GM18507 (cell line): ENCODE measurements at places on chromosomes 1 and 21.

GRCh38 chr1:26861889-26862378 is 1.0 kb upstream of the SFN start:
- no peak for DNase-seq

- DNase-seq, result no peak
Observed at GRCh38 chr1:19725606-19726005, 60.9 kb downstream of the HTR6 start.

GRCh38 chr1:146051452-146051851 is 29.9 kb upstream of the HJV start:
- no peak for DNase-seq

DNA sequence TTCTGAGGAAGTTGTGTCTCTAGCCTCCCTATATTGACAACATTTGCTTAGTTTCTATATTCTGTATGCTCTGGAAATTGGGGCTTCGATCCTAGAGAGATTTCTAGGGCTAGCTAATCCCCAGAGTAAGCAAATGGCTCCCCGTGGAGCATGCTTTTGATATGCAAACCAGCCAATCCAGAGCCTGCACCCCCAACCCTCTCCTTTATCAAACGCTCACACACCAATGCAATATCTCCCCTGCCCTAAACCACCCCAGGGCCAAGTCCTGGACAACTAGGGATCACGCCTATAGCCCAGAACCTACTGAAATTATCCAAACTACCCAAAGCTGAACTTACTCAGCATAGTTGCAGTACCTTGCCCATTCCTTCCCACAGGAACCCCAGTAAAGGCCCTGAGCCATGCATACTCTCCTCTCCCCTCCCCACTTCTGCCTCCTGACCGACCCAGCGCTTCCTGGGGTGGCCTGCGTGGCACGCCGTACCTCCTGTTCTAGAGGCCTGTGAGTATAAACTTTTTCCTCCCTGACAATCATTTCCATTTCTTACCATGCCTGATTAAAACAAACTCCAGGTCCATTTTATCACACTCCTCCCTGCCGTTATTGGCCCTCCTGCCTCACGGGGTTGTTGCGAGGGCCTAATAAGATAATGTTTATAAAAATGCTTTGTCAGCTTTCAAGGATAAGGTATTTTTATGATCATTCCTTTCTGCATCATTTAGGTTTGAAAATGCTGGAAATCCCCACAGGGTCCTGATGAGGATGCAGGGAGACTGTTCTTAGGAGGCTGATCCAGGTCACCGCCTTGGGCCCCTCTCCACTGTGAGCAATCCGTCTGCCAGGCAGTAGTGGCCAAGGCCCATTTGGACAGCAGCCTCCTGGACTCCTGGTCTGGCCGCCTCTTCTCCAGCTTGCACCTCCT is 102.7 kb downstream of the TENT5C start:
- no peak for DNase-seq

GRCh38 chr21:37101384-37101783 is 28.3 kb downstream of the TTC3 start:
- DNase-seq, result no peak

DNA sequence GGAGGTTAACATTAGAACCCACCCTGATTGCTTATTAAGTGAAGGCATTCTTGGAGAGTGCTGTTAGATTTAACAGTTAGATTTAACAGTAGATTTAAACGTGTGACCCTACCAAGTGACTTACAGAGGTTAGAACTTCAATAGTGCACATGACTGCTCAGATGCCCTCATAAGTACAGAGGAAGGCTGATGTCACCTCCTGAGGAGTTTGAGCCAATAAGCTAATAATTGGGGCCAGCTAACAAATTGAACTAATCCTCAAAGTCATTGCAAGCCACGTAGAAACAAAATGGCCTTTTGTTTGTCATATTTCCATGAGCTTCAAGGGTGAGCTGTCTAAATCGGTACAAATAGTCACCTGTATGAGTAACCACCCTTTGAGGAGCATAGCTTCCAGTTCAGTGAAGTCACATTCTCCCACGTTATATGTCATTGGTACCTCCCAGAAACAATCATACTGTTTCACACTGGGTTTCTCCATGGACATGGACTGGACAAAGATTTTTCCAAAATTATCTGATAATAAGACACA is 11.7 kb downstream of the AVPR1B start:
- no peak for DNase-seq

- DNase-seq, result no peak
Observed at GRCh38 chr1:48214820-48215219, 7.7 kb upstream of the SLC5A9 start.

- DNase-seq, result no peak
Observed at GRCh38 chr21:44940116-44940631, 345 bp downstream of the SLX9 start.

DNA sequence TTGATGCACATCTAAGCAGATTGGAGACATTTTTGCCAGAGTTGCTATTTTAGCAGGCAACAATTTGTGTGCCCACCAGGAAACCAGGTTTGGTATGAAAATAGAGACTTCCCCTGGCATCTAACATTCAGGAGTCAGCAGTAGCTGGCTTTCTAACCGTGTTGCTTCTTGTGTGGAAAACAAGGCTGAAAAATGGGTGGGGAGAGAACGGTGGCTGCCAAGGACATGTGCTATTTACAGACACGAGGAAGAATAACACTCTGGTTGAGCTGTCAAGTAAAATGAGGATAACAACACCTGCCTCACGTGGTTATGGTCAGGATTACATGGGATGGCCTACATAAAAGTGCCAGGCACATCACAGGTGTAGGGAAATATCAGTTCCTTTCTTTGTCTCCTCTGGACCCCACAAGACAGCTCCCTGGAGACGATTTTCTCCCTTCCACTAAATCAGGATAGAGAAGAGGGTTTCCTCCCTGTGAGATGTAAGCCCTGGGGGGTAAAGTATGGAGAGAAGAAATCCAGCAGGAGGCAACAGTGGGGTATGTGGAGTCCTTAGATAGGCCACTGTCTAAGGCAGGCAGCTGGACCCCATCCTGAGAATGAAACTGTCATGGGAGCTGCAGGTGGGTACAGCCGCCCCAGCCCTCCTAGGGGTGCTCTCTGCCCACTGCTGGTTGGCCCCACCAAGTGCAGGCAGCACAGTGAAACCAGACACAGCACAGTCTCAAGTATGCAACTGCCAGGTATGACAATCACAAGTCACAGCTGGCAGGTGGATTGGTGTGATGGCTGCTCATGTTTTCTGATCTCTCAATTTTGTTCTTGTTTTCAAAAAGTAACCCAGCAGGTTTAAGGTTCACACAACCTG is 80.3 kb downstream of the TENT5C start:
- no peak for DNase-seq

DNA sequence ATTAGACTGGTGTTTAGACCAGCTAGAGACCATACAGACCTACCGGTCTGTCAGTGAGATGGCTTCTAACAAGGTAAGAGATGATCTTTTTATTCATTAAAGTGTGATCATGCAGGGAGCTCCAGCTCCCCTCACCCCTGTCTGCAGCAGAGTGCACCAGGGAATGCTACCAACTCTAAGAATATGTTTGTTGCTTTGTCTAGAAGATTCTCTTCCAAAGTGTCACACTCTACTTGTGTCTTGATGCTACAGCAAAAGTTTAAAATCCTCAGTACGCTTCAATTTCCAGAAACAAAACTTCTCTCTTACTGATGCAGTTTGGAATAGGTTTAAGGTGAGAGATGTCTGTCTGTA is 201.4 kb upstream of the SGIP1 start:
- DNase-seq, result no peak

- DNase-seq, result no peak
Observed at GRCh38 chr1:19563324-19564097, 78.2 kb upstream of the CAPZB start.

GRCh38 chr1:191886977-191887376 is 271.3 kb upstream of the RGS18 start:
- no peak for DNase-seq

GRCh38 chr1:11880911-11881748 is 22.4 kb upstream of the NPPB start:
- DNase-seq, result no peak

- DNase-seq, result no peak
Observed at GRCh38 chr1:38858833-38859560, 575 bp downstream of the RRAGC start.

- no peak for DNase-seq
Observed at GRCh38 chr1:45827256-45827655, 23.8 kb downstream of the MAST2 start.

- no peak for DNase-seq
Observed at GRCh38 chr21:38777015-38777414, 28.7 kb upstream of the ETS2 start.

- DNase-seq, result peak; percentile 29
Observed at GRCh38 chr1:2801535-2802291, at the start of gene TTC34. TSS of gene TTC34 (minus strand) at chr1:2801693. CDS start at chr1:2800827, 866 bp downstream.

DNA sequence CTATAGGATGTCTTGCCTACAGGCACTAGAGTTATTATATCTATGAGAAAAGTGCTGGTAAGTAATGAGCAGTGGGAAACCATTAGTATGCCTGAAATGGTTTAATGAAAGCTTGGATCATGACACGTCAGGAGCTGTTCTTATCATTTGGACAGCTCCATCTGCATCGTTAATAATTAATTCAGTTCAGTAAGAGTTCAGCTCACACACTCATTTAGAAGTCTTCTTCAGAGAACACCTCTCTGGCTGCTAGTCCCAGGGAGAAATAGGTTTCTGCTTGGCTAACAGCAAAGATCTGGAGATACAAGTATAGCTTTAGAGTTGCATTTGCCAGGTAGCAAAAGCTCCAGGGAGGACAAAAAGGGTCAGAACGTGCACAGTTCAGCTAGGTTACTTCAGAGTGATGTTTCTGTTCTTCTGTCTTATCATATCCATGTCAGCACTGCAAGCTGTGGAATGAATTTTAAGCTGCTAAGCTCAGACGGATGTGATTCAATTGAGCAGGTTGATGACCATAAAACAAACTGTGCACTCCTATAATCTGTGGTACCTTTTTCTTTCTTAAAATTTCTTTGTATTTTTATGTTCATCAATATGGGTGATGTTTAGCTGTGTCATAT is 173.6 kb downstream of the ADGRL2 start:
- no peak for DNase-seq

DNA sequence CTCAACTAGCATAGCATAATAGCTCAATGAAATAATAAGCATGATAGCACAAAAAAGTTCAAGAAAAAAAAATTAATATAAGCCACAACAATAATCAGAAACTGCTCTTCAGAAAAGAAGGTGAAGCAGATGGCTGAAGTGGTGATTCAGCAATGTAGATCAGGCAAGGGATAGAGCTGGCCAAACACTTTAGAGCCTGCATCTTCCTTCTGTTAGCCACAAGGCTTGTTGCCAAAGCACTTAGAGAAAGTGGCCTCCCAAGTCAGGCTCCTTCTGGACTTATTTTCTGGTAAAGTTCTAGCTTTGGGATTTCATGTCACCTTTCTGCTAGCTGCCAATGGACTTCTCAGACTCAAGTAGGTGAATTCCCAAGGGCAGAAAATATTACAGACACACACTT is 60.3 kb upstream of the C1orf87 start:
- DNase-seq, result no peak

DNA sequence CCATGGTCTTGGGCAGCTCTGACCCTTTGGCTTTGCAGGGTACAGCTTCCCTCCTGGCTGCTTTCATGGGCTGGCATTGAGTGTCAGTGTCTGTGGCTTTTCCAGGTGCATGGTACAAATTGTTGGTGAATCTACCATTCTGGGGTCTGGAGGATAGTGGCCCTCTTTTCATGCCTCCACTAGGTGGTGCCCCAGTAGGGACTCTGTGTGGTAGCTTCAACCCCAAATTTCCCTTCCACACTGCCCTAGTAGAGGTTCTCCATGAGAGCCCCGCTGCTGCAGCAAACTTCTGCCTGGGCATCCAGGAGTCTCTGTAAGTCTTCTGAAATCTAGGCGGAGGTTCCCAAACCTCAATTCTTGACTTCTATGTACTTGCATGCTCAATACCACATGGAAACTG is 494.5 kb upstream of the LRRC7 start:
- DNase-seq, result no peak

DNA sequence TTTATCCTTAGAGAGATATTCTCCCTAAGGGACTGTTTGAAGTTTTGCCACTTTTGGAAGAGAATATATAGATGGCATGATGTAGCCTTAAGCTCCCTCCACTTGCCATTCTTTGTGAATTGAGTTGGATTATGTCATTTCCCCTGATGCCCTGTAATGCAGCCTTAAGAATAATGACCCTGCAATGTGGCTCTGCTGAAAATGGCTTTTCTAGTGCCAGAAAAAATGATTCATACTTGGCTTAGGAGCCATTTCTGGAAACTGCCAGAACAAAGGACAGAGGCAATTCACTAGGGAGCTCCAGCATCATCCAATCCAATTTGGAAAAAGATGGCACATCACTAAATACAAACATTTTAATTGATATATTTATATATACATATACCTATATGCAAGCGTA is 265.3 kb downstream of the SPATA17 start:
- no peak for DNase-seq

DNA sequence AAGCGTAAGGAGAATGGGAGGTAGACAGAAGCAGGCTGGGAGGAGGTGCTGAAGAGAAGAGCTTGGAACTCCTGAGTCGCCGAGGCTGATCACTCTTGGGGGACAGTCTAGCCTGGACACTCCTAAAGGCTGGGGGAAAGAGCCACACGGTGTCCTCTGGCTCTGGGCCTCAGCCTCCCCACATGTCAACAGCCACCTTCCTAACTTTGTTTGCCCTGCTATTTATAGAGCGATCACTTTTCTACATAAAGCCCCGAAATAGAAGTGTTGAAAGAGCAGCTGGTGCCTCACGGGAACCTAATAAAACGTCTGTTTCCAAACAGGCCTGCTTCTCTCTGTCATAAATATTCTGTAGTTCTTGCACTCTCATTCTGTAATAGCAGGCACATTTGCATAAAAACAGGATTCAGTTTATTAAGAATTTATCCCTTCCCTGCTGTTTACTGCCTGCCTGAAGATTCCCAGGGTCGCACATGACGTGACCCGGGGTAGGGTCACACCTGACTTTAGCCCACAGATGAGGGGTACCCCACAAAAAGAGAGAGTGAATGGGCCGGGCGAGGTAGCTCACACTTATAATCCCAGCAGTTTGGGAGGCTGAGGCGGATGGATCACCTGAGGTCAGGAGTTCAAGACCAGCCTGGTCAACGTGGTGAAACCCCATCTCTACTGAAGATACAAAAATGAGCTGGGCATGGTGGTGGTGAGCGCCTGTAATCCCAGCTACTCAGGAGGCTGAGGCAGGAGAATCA is 212.5 kb downstream of the TOMM20 start:
- no peak for DNase-seq

GRCh38 chr1:206101351-206102045 is 15.7 kb downstream of the AVPR1B start:
- DNase-seq, result no peak

DNA sequence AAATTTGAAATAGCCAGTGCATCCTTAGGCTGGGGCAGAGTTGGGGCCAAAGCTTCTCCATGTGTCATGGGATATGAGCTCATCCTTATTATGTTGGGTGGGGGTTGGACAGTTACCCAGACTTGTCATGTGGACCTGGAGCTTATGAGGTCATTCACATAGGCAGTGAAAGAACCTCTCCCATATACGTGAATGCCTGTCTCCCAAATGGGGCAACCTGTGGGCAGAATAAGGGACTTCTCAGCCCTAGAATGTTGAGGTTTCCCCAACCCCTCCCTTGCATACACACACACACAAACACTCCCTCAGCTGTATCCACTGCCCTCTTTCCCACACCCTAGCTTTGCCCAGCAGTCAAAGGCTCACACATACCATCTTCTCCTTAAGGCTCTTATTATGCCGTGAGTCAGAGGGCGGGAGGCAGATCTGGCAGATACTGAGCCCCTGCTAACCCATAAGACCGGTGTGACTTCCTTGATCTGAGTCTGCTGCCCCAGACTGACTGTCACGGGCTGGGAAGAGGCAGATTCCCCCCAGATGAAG is 2.3 kb upstream of the IVL start:
- DNase-seq, result no peak
